ENCODE measurements at places on chromosomes 5 and 9. TPM values are rescaled to one million over a fixed set of nuclear protein-coding genes. Genes with fewer than 3 reads are reported as not detected.

DNA sequence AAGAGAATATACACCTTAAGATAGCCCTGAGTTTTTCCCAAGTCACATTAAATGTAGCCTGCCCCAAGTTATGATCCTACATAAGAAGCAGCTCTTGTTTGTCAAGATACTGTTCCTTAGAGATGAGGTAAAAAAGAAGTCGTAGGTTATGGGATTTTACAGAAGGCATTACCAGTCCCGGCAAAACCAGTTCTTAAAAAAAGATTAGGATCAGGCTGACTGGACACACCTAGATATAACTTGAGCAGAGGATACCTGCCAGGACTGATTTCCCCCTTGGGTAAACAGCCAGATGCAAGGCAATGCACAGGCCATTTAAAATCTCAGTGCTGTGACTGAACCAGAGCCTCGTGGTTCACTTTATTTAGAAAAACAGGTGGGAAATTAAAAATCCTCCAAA is 14.1 kb upstream of the SEMA5A start:
- H3K27me3 ChIP-seq = no peaks in the 10 kb centered on the region
- DNase-seq = no peak
- H3K4me1 ChIP-seq = no peaks in the 10 kb centered on the region
- H3K36me3 ChIP-seq = no peaks in the 10 kb centered on the region

- no peak for DNase-seq
- H3K4me1 ChIP-seq = no peaks in the 10 kb centered on the region
- no peak overlapping the region for H3K27ac ChIP-seq
- H3K27me3 ChIP-seq = no peaks in the 10 kb centered on the region
- no peak overlapping the region for H3K4me3 ChIP-seq
These were observed 22.6 kb downstream of the ARHGEF37 start for GRCh38 chr5:149603920-149604319.

ADAMTSL1 gene
- total RNA-seq = 2.7 TPM

CDC20B gene
- total RNA-seq = not detected

GFI1B gene
- not detected for total RNA-seq
